Fibroblast of skin of left biceps (primary cell): ENCODE measurements at places on chromosomes 13 and 19.
A peak's percentile ranks its signal among the peaks of the same experiment; 100 is the strongest.

DNA sequence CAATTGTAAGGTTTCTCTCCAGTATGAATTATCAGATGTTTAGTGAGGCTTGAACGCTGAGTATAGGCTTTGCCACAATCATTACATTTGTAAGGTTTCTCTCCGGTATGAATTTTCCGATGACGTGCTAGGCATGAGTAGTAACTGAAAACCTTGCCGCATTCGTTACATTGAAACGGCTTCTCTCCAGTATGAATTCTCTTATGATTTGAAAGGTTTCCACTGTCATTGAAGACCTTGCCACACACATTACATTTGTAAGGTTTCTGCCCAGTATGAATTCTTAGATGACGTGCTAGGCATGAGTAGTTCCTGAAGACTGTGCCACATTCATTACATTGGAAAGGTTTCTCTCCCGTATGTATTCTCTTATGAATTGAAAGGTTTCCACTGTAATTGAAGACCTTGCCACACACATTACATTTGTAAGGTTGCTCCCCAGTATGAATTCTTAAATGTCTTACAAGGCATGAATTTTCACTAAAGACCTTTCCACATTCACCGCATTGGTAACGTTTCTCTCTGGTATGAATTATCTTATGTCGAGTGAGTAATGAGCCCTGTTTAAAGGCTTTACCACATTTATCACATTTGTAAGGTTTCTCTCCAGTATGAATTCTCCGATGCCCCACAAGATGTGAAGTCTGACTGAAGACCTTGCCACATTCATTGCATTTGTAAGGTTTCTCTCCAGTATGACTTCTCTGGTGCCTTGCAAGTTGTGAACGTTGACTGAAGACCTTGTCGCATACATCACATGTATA lies 15.6 kb downstream of the ZNF836 start:
- DNase-seq: no peak

GRCh38 chr13:40407567-40407966 lies 258.9 kb downstream of the FOXO1 start:
- DNase-seq: no peak

GRCh38 chr13:72527333-72527732 lies 200.1 kb downstream of the MZT1 start:
- DNase-seq: no peak

GRCh38 chr13:101149735-101150384 lies 266.4 kb downstream of the NALCN start:
- DNase-seq: peak; percentile 33

DNA sequence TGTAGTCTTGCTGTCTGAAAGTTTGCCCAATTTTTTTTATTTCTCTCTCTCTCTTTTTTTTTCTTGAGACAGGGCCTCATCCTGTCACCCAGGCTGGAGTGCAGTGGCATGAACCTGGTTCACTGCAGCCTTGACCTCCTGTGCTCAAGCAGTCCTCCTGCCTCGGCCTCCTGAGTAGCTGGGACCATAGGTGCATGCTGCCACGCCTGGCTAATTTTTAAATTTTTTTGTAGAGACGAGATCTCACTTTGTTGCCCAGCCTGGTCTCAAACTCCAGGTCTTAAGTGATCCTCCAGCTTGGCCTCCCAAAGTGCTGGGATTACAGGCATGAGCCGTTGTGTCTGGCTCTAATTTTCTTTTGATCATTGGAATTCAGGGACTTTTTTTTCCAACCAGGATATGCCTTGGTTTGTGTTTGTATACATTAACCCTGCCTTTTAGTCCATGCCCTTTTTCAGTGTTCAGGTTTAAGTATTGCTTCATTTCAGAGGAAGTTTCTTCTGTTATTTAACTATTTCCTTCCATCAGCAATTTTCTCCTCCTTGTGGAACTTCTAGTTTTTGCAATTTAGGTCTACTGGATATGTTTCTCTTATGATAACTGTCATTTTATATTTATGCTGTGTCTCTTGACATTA lies 201.4 kb downstream of the PCCA start:
- DNase-seq: no peak

DNA sequence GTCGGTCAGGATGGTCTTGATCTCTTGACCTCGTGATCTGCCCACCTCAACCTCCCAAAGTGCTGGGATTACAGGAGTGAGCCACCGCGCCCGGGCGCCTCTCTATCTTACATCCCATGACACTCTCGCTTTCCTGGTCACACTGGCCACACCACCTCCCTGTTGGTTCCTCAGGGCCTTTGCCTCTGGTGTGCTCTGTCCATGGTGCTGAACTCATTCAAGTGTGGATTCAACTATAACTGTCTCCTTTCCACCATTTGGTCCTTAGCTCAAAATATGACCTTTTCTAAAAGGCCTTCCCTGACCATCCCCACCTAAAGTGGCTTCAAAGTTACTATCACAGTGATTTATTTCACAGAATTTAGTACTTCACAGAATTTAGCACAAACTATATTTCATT lies 3.7 kb upstream of the SMIM17 start:
- DNase-seq: no peak

- no peak for DNase-seq
Observed at GRCh38 chr19:18697680-18698079, 14.2 kb downstream of the CRTC1 start.

GRCh38 chr19:31962561-31962996 lies 382.8 kb upstream of the ZNF507 start:
- DNase-seq: no peak

DNA sequence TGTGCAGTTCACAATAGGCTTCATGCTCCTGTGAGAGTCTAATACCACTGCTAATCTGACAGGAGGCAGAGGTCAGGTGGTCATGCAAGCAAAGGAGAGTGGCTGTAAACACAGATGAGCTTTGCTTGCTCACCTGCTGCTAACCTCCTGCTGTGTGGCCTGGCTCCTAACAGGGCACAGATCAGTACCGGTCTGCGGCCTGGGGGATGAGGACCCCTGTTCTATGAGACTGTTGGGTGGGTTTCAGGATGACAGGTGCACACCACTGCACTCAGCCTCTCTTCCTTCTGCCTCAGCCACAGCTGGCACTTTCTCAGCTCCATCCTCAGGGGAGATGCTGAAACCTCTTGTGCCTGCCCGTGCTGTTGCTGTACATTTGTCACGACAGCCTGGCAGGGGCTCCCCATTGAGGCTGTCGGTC lies 9.7 kb downstream of the CLEC4G start:
- DNase-seq: no peak

DNA sequence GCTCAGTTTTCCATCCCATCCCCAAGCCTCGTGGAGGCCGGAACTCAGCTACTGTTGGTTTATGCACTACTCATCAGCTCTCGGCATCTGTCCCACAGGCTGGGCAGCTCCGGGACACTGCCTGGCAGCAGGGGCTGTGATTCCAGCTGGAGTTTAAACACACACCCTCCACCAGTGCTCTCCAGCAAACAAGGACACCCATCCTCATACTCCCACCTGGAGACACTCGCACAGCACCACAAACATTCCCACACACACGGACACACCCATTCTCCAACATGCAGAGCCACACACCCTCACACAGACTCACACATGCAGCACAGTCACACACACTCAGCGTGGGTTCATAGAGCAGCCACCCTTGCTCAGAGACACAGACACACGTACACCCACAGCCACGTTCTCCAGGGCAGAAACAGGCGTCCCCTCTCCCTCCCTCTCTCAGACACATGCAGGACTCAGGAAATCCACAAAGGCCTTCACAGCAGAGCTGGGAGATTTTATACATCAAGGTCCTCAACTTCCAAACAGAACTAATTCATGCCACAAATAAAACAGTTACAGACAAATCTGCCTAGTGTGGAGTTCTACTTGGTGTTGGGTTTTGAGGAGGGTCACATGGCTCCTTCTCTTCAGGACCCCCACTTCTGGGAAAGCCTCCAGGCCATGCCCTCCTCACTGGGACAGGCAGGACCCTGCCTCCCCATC lies 785.4 kb downstream of the UQCRFS1 start:
- DNase-seq: no peak

DNA sequence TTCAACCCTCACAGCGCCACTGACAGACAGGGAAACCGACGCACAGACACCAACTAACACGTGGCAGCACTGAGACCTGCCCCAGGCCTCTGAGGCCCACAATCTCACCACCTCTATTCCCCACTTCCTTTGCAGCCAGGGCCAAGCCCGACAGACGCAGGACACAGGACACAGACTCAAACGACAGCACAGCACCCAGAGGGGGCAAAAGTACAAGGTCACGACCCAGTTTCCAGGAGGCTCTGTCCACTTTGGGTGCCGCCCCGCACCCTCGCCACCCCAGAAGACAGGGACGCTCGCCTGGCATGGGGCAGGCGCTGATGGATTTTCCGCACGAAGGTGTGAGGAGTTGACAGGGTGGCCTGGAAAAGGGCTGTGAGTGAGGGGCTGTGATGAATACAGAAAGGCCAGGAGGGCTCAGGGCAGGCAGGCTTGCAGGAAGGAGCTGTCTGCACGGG lies 48.8 kb downstream of the MLLT1 start:
- no peak for DNase-seq

- no peak for DNase-seq
Observed at GRCh38 chr19:44807162-44807561, 1.7 kb upstream of the BCAM start.

GRCh38 chr13:54210397-54211049 lies 1181.9 kb downstream of the OLFM4 start:
- no peak for DNase-seq

- DNase-seq: peak; percentile 71
Observed at GRCh38 chr13:67515895-67516294, 285.8 kb upstream of the PCDH9 start.

DNA sequence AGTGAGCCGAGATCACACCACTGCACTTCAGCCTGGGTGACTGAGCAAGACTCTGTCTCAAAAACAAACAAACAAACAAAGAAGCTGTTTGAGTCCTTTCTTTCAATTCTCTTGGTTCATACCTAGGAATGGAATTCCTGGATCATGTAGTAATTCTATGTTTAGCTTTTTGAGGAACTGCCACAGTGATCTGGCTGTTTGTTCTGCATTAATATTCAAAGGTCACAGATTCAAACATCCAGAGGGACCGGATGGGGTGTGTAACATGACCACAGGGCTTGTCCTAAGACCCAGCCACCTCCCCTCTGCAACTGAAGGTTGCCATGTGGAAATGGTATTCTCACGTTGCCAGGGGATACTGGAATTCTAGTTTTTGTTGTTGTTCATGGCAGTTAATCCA lies 10.2 kb downstream of the COLGALT1 start:
- DNase-seq: no peak

- DNase-seq: no peak
Observed at GRCh38 chr13:56530096-56530495, 610.6 kb upstream of the PRR20A start.

- DNase-seq: no peak
Observed at GRCh38 chr13:113730258-113730691, 28.8 kb upstream of the TMEM255B start.

- DNase-seq: no peak
Observed at GRCh38 chr13:76741046-76741445, 145.2 kb downstream of the KCTD12 start.

DNA sequence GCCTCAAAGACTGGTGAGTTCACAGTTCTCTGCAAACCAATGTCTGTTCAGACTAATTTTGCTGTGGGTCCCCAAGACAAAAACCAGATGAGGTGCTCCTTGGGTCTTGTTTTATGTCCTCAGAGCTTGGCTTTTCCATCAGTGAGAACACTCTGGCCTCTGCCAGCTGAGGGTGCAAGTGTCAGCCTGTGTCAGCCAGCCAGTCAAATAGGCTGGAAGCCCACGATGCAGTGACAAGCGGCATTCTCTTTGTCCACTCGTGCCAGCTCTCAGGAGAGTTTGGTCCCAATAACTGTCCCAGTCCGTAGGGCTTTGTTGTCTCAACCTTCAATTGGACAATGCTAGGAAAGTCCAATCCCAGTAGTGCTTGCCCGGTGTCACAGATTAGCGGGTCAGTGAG lies 9.4 kb upstream of the AKT2 start:
- no peak for DNase-seq

GRCh38 chr19:21335721-21336120 lies 6.5 kb upstream of the ZNF708 start:
- DNase-seq: no peak

- DNase-seq: no peak
Observed at GRCh38 chr13:45068036-45069001, 52.0 kb upstream of the GTF2F2 start.
